ENCODE measurements at places on chromosomes 12 and 14. TPM values are rescaled to one million over a fixed set of nuclear protein-coding genes. Genes with fewer than 3 reads are reported as not detected.

The P2RX4 gene
- 16.7 TPM for total RNA-seq

The KRT82 gene
- not detected for total RNA-seq

The DAO gene
- not detected for total RNA-seq

The NRIP2 gene
- not detected for total RNA-seq

The EID3 gene
- 7.3 TPM for total RNA-seq

The MYH6 gene
- total RNA-seq = 0.03 TPM

The REM2 gene
- total RNA-seq = 0.36 TPM

The PRH2 gene
- not detected for total RNA-seq
